ENCODE measurements at places on chromosomes 11 and 22.

DNA sequence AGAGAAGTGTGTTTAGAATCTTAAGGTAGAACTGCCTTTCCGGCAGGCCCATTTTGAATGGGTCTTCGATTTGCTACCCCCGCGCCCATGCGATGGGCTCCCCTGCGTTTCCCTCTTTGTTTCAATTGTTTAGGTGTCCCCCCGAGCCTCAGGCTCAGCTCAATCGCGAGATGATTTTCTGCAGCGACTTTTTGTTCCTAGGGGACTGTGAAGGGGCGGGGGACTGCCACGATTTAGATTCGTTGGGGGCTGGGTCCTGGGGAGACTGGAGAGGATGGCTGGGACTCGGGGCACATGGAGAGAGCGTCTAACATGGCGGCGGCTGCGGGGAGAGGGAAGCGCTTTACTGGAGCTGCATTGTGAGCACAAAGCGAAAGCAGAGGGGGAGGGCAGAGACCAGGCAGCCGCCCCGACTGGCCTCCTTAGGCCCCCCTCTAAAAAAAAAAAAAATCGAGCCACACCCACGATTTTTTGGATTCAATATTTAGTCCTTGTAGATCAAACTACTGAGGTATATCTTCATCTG is 1.7 kb downstream of the CAPRIN1 start:
- DNase-seq = peak; percentile 85

GRCh38 chr11:133808393-133809140 is 36.7 kb downstream of the SPATA19 start:
- no peak for DNase-seq

DNA sequence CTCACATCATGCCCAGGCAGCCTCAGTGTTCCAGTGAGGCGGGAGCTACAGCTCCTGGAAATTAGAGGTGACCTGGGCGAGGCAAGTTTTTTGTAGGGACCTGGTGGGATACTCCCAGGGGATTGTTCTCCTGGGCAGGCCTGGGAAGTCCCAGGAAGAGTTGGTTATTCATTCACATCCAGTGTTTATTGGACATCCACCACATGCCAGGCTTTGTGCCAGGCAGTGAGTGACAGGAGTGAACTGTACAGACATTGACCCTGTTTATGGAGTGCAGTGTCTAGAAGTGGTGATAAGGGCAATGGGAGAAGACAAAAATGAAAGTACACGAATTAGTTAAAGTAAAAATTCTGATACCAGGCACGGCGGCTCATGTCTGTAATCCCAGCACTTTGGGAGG is 29.4 kb downstream of the YWHAH start:
- DNase-seq = no peak

- DNase-seq = no peak
Measured at GRCh38 chr11:84211896-84212295, 925.7 kb upstream of the CCDC90B start.

- DNase-seq = no peak
Measured at GRCh38 chr11:97140885-97141494, 751.2 kb downstream of the JRKL start.

DNA sequence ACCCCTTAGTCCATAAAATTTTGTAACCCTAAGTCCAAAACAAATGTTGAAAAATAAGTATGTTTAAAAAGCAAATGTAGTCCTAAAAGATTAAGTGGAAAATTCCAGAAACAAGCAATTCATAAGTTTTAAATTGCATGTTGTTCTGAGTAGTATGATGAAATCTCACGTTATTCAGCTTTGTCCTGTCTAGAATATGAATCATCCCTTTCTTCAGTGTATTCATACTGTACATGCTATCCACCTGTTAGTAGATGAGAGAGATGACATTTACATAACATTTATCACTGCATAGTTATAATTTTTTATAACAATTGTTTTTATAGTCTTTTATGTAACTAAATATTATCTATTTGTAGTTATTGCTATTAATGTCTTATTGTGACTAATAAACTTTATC is 622.3 kb upstream of the CHORDC1 start:
- DNase-seq = no peak

DNA sequence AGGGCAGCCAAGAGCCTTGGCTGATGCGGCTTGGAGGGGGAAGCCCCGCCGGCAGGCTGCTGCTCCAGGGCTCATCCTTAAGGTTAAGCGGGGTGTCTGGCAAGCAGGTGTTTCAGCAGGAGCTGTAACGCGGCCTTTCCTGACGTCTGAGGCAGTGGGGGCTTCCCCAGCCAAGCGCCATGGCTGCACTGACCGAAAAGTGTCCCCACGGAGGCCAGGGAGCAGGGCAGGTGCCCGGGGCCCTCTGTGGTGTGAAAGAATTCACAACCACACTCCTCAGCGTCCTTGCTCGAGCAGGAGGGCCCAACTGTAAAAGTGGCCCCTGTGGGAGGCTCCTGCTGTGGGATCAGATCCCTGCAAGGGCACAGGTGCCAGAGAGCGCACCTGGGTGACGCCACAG is 79.2 kb downstream of the DHCR7 start:
- no peak for DNase-seq
